Left lobe of liver (tissue), 2 donors: ENCODE measurements at places on chromosomes 6 and 20. TPM values are rescaled to one million over a fixed set of nuclear protein-coding genes. Genes with fewer than 3 reads are reported as not detected.

The MICB gene
- 0.78 TPM for total RNA-seq

The SAPCD1 gene
- 0.73 TPM for total RNA-seq

The GLYATL3 gene
- total RNA-seq, result not detected

The MLN gene
- total RNA-seq, result not detected

The MMP24 gene
- total RNA-seq, result 0.43 TPM

The ALDH5A1 gene
- 62.2 TPM for total RNA-seq
